ENCODE measurements at places on chromosomes 7 and 10.
A peak's percentile ranks its signal among the peaks of the same experiment; 100 is the strongest.

DNA sequence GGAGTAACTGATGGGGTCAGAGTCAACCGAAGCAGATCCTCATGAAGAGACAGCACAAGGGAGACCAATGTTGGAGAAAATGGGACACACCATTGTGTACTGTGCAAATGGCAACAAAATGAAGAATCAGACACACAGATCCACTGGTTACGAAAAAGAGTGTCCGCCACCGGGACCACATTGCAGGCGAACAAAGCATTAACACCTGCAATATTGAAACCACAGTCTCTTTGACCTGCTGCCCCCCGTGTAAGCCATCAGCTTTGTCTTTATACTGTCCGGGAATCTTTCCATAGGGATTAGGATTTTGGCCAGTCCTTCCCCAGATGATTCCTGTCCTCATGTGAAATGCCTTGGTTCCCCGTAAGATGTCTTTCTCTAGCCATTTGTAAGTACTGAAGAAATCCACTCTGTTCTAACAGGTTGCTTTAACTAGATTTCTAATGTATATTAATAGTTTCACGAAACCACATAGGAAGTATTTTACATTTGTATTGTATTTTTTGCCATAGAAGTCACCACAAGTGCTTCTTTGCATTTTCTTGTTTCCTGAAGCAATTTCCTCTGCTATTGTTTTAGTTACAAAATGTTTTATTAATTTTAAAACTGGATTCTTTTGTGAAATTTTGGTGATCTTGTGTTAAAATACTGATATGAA, 140.8 kb upstream of the NFE2L3 start:
- DNase-seq, result no peak

GRCh38 chr7:98281757-98282606, 496 bp downstream of the BRI3 start:
- no peak for DNase-seq

GRCh38 chr7:31603046-31603445, 84.0 kb upstream of the PPP1R17 start:
- no peak for DNase-seq

- no peak for DNase-seq
Observed at GRCh38 chr10:128848810-128849209, 618.2 kb upstream of the MGMT start.

- DNase-seq, result no peak
Observed at GRCh38 chr10:76382381-76382851, 951.0 kb downstream of the LRMDA start.

- no peak for DNase-seq
Observed at GRCh38 chr10:78457804-78458482, 424.3 kb downstream of the RPS24 start.

- DNase-seq, result no peak
Observed at GRCh38 chr7:19489162-19489820, 219.5 kb downstream of the POLR1F start.

GRCh38 chr10:34955391-34955790, 134.8 kb downstream of the CUL2 start:
- no peak for DNase-seq

DNA sequence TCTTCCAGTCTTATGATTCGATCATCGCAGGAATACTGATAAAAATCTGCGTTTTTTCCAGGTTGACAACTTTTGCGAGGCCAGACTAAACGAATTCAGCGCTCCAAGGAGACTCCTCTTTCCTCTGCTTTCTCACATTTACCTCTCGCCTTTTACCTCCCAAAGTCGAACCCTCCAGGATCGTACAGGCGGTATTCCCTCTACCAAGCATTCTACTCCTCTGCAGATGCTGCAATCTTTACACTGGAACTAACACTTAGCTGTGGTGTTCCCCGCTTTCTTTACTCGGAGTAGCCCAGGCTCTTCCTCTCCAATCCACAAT, 449 bp downstream of the NUDT5 start:
- DNase-seq, result no peak

DNA sequence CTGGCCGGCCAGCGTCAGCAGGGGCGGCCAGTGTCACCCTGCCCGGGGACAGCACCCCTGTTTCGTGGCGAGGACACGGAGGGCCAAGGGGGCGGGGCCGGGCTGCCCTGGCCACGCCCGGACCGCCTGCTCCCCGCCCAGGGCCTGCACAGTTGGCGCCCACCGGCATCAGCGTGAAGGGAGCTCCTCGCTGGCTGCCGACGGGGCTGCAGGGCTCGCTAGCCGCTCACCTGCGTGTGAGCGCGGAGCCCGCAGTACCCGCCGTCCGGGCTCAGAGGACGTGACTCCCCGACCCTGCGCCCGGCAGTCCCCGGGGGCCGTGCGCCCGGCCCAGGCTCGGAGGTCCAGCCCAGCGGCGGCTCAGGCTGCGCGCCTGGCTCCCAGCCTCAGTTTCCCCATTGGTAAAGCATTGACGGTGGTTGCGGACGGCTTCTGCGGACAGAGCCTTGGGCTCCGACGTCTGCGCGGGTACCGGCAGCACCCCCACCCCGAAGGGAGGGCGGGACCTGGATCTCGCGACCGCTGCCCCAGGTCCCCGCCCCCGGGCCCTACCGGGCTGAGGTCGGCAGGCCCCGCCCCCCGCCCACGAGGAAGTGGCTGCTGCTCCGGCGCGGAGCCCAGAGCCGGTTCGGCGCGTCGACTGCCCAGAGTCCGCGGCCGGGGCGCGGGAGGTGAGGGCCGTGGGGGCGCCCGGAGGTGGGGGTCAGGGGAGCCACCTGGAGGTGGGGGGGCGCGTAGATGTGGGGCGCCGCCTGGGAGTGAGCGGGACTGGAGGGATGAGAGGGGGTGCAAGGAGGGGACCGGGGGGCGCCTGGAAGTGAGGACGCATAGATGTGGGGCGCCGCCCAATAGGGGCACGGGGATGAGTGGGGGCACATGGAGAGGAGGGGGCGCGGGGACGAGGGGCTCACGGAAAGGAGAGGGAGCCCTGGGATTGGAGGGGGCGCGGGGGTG, at the start of gene ARPC1B:
ARPC1B (plus strand) TSS at position 620 of the 954 bp plus-strand sequence. CDS start 10,985 bp downstream, outside the sequence.
- peak; percentile 85 for DNase-seq

GRCh38 chr7:835485-836401, 3.5 kb downstream of the SUN1 start:
- DNase-seq, result no peak

- DNase-seq, result no peak
Observed at GRCh38 chr7:123548406-123548805, 9.2 kb downstream of the NDUFA5 start.

DNA sequence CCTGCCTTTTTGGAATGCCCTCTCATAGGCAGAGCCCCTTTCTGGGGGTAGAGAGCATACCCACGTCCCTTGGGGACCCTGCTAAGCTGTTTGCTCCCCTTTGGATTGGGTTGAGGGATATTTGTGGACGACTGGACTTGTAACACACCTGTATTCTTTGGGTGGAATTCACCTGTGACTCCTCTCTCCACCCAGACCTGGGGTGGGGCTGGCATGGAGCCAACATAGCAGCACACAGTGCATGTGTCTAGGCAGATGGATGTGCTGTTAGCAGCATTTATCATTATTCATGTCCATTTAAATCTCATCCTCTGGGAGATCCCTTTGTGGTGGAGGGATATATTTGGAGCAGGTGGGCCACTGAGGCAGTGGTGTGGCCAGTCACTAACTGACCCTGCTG, 51.0 kb downstream of the CDH23 start:
- no peak for DNase-seq

- no peak for DNase-seq
Observed at GRCh38 chr10:98261436-98262277, 6.3 kb downstream of the LOXL4 start.

DNA sequence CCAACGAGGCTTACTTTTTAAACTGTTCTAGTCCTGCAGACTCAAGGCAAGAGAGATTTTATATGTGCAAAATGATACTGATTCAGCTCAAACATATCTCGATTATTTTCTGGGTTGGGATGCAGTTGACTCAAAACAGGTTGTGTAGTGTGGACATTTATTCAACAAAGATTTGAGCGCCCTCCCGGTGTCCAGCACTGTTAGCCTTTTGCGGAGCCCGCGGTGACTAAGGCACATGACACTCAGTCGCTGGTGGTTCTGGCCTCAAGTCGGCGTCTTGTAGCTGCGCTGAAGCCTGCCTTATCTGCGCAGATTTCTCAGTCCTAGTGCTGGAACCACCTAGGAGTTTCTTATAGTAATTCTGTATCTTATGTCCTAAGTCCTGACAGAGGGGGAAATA, 938 bp upstream of the CADPS2 start:
- DNase-seq, result no peak

- no peak for DNase-seq
Observed at GRCh38 chr7:149293338-149293737, 31.3 kb downstream of the ZNF783 start.

- no peak for DNase-seq
Observed at GRCh38 chr10:95122736-95123135, 53.4 kb upstream of the CYP2C8 start.

GRCh38 chr10:52653263-52653909, 119.2 kb downstream of the MBL2 start:
- no peak for DNase-seq

DNA sequence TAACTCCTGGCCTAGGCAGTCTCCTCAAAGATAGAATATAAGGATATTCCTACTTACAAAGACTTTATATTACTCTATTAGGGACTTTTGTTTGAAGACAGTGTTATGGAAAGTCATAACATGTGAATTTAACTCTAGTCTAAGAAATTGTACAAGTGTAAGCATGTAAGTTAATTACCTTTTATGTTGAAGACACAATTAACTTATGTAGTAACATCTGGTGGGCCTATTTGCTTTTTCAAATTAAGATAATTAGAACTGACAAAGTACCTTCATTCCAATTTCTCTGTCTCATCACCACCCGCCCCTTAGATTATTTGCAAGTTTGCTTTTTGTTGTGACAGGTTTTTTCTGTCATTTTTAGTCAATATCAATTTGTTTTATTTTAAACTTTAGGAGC, 126.0 kb upstream of the THSD7A start:
- DNase-seq, result no peak

Measured in activated T-cell treated with anti-CD3 and anti-CD28 coated beads, Interleukin-2, amount 50 U/mL, for 1 hour (primary cell).